Activated T-helper 1 cell treated with anti-CD3 and anti-CD28 coated beads, Interleukin-12 subunit alpha, Interleukin-12 subunit beta, Interleukin-2, Interleukin-4 antibody, amounts not matched to agents 30 ng/mL and 10 ng/mL and 1 ng/mL, durations not matched to agents 14 hours and 24 hours and 36 hours (primary cell): ENCODE measurements at places on chromosomes 7 and 10. TPM values are rescaled to one million over a fixed set of nuclear protein-coding genes. Genes with fewer than 3 reads are reported as not detected.

The ENO4 gene
- not detected in 2 replicates for total RNA-seq

The PNLIP gene
- not detected in 2 replicates for total RNA-seq

The PNLIPRP1 gene
- not detected in 2 replicates for total RNA-seq

The CXCL12 gene
- not detected in 2 replicates for total RNA-seq

The CFAP70 gene
- total RNA-seq: 0.26 and 0.34 TPM in 2 replicates
